ENCODE measurements at places on chromosomes 2 and 18. TPM values are rescaled to one million over a fixed set of nuclear protein-coding genes. Genes with fewer than 3 reads are reported as not detected.
A peak's percentile ranks its signal among the peaks of the same experiment; 100 is the strongest.

The GBX2 gene
- 10.5 TPM for polyA plus RNA-seq

The CD302 gene
- polyA plus RNA-seq: 6.6 TPM

The MROH2A gene
- polyA plus RNA-seq: 0.12 TPM

The CDH19 gene
- polyA plus RNA-seq: 1.8 TPM

GRCh38 chr18:31206787-31207381 lies 44.2 kb upstream of the DSC1 start:
- peak; percentile 72 for DNase-seq

DNA sequence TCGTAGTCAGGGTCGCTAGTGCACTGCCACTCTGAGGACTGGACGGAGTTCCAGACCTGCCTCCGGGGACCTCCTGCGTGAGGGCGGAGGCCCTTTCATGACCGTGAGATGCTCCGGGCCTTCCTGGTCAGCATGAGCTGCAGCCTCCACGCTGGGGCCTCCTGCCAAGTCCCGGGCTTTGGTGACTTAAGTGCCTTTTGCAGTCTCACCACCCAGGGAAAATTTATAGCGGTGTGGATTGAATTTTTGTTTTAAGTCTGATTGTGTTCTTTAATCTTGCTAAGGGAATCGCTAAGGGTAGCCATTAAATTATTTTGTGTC lies 33.6 kb downstream of the CHRNA1 start:
- no peak for DNase-seq

- no peak for DNase-seq
These were observed 27.9 kb downstream of the XDH start for GRCh38 chr2:31386648-31387047.

DNA sequence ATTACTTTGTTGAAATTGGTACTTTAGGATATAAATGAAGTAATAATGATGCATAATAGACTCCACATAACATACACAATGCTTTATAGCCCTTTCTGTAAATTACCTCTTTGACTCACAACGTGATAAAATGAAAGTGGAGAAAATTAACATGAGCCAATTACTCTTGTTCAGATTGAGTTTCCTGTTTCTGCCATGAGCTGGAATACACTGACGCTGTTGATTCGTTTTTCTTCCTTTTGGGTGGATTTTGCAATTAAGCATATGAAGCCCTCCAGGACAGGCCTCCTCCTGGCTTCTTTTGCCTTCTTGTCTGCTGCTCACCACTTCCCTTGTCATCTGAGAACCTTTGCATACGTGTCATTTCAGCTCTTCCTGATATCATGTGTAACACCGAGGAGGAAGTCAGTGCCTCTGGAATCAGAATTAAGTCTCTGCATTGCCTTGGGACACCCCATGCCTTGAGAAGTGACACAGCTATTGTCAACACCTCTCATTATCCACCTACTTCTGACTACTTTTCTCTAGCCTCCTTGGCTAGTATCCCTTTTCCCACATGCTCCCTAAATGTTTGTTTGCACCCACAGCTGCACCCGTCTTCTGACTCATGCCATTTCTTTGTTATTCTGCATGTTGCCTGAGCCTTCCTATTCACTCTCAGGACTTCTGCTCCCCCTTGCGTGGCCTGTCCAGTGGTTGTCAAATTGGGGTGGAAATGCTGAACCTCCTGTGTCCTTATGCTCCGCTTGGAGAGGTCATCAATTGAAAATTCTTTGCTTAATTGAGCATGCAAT lies 134.1 kb downstream of the FMNL2 start:
- DNase-seq: no peak
